ENCODE measurements at places on chromosomes 2 and 18. TPM values are rescaled to one million over a fixed set of nuclear protein-coding genes. Genes with fewer than 3 reads are reported as not detected.

STAMBP gene
- 30.3 TPM for total RNA-seq

MTA3 gene
- total RNA-seq = 11.5 TPM

SIX3 gene
- total RNA-seq = 0.11 TPM

CTDSP1 gene
- total RNA-seq = 58.0 TPM
